ENCODE measurements at places on chromosomes 16 and 17. TPM values are rescaled to one million over a fixed set of nuclear protein-coding genes. Genes with fewer than 3 reads are reported as not detected.

Gene IQCK
- 7.6 TPM for total RNA-seq

Gene CARD14
- total RNA-seq, result 1.1 TPM

Gene ATP2A1
- 0.46 TPM for total RNA-seq

DNA sequence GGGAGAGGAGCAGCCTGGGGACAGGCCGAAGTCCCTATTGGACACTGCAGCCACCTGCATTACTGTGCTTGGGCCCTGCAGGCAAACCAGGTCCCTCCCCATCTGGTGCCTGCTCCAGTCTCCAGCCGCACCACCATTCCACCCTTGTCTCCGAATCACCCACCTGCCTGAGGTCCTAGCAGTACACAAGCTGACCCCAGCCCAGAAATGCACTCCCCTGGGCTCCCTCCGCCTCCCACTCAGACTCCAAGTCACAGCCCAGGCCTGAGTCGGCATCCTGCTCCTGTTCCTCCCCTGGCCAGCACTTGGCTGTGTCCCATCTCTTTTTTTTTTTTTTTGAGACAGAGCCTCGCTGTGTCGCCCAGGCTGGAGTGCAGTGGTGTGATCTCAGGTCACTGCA lies 6.3 kb downstream of the UNC13D start:
- no peak for DNase-seq

DNA sequence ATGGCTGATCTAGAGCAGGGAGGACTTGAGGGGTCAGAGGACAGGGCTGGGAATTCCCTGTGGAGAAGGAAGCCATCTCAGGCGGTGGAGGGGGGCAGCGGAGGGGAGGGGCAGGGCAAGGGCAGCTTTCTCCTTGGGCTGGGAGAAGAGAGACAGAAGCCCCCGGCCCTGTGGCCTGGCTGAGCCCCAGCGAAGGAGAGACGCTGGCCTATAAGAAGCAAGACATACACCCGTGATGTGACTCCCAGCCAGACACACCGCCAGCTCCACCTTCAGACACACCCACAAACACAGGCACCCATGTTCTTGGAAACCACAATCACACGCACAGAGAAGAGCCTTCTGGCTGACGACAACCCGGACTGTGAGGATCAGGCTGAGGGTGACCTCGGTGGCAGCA lies 10.0 kb downstream of the TRPV3 start:
- DNase-seq, result no peak

Gene RIPOR1
- 133 TPM for total RNA-seq

GRCh38 chr16:15807603-15808009 lies 49.2 kb downstream of the MYH11 start:
- DNase-seq, result no peak

GRCh38 chr17:45681706-45682105 lies 102.4 kb upstream of the CRHR1 start:
- DNase-seq, result no peak

GRCh38 chr17:80761110-80761871 lies 216.7 kb downstream of the RPTOR start:
- DNase-seq, result no peak

Gene CRISPLD2
- total RNA-seq, result 61.9 TPM

GRCh38 chr17:12856416-12856815 lies 67.1 kb downstream of the ARHGAP44 start:
- no peak for DNase-seq

DNA sequence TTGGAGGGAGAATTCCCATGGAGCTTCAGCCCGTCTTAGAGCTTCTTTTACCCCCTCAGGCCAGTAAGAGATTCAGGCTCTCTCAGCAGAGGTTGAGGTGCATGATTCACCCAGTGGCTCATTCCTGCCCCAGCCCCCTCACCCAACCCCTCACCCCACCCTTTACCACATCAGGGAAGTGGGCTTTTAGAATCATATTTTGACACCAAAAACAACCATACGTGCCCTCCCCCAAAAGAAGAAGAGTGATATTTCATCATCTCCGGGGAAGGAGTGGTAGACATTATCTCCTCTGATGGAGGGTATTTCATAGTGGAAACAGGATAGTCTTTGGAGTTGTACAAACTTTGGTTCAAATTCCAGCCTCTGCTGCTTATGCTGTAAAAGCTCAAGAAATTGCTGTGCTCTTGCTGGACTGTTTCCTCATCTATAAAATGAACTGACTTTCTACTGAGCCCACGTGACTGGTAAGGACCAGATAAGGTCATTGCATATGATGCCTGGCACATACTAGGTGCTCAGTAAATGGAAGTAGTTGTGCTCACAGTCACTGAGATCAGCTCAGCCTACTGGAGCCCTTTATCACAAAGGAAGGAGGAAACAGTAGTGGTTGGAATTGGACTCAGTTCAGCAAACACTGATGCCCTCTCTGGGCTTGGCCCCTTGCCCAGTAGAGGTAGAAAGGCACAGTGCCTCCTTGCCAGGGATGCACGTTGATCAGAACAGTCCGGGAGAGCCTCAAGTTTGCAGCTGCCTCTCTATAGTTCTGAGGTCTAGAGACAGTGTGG lies 18.3 kb upstream of the CCL5 start:
- DNase-seq, result no peak

DNA sequence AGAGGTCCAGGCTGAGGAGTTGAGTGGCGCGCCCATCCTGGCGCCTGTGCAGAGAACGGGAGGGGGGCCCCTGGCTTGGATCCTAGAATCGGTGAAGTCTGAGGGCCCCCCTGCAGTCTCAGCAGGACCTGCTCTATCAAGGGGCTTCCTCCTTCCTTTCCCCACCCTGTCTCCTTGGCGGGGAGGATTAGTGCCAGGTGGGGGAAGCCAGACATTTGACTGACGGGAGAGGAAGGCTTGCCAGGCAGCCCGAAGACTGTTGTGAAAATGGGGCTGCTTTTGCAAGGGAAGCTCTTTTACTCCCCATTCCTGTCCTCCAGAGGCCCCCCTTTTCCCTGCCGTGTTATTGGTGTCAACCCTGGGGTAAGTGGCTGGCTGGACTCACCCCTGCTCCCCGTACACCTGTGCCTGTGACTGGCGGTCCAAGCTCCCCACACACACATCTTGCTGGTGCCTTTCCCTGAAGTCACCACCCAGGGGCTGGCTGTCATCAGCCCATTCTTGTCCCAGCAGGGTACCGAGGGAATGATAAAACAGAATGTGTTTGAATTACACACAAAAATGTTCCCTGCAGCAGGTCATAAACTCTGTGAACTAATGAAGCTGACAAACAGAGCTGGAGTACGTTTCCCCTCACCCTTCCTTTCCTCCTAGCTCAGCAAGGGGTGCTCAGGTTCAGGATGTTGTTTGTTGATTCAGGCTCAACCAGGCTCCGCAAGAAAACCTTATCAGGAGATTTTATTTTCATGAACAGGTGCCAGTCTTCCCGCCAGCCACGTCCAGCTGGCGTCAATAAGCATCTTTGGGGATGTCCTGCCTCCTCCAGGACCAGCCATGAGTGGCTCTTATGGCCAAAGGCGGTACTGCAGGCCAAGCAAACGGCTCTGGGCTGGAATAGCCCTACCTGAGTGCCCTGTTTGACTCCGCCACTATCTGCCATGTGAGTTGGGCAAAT lies 4.4 kb upstream of the ARMC7 start:
- peak; percentile 83 for DNase-seq

Gene AIPL1
- not detected for total RNA-seq

Gene HSBP1
- total RNA-seq, result 86.2 TPM

DNA sequence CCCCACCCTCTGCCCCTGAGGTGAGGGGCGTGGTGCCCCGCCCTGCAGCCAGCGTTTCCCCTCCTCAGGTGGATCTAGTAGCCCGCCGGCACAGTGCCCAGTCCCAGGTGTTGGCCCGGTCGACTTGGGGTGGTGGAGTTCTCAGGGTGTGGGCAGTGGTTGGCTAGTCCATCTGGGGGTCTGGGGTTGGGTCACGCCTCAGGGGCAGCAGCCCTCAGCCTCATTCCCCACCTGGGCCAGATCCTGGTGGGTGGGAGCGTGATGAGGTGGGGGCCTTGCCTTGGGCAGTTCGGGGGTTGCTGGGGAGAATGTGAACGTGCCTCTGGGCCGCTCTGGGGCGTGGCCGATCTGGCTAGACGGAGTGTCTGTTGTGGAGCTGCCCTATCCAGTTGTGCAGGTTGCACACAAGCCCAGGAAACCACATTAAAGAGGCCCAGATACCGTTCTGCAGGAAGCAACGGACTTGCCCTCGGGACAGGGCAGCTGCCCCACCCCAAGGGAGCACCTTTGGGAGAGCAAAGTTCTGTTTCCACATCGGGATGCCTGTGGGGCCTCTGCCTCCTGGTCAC lies 32.0 kb downstream of the GSE1 start:
- no peak for DNase-seq
